ENCODE measurements at places on chromosomes 5 and 9.

GRCh38 chr5:71719063-71719964, at the start of gene CARTPT:
Gene CARTPT, plus strand, starts transcription at chr5:71719275. Its CDS starts 19 bp downstream, at chr5:71719294.
- H3K27me3 ChIP-seq: peaks cover 84% of the 10 kb centered on the region
- H3K4me1 ChIP-seq: no peaks in the 10 kb centered on the region
- H3K36me3 ChIP-seq: no peaks in the 10 kb centered on the region
- H3K27ac ChIP-seq: no peak within 1 kb of the TSS

DNA sequence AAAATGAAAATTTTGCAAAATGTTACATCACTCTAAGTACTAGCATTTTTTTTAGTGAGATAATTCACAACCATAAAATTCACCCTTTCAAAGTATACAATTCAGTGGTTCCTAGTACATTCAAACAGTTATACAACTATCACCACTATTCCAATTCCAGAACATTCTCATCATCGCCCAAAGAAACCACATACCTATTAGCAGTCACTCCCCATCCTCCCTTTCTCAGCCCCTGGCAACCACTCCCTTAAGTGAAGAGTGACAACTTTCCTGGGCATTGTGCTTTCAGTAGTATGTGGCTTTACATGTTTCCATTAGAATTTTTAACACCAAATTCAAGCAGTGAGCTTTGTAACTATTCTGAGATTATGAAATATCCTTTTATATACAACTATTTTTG, 81.4 kb downstream of the RASEF start:
- no peaks in the 10 kb centered on the region for H3K36me3 ChIP-seq
- no peaks in the 10 kb centered on the region for H3K27me3 ChIP-seq
- DNase-seq: no peak
- H3K4me1 ChIP-seq: peaks cover 2% of the 10 kb centered on the region
- H3K4me3 ChIP-seq: no peak overlapping the region
- H3K27ac ChIP-seq: no peak overlapping the region

DNA sequence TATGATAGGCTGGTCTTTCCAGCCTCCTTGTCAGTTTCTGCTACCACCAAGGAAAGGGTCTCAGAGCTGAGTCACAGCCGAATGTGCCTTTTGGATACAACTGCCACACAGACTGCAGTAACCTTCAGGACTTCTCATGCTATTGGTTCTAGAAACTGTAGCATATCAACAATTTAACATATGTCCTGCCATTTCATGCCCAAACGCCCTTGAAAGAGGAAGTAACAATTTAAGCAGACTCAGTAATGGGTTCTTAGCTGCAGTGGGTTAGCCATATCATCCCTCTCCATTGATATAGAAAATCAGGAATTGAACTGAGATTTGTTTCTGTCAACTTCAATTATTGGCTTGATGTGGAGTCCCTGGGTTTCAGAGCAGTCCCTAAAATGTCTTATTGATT, 4.1 kb upstream of the CLK4 start:
- DNase-seq: no peak
- H3K4me3 ChIP-seq: no peak overlapping the region
- peaks cover 18% of the 10 kb centered on the region for H3K27me3 ChIP-seq
- no peak overlapping the region for H3K27ac ChIP-seq
- H3K36me3 ChIP-seq: peaks cover 2% of the 10 kb centered on the region

DNA sequence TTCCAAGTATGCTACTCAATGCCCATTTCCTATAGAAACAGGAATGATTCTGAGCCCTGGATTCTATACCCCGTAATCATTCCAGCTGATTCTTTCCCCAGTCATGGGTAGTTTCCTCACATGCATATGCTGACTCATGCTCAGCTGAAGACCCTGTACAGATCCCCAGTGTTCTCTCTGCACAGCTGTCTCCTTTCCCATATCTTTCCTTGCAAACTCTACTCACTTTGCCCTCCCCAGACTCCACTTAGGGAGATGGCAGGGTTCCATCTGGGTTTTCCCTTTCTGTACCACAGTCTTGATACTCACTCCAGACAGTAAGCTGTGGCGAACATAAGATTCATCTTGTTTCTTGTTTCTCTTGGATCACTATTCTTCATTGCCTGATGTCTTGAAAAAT, 357.6 kb downstream of the RAB3C start:
- no peak overlapping the region for H3K4me3 ChIP-seq
- no peak overlapping the region for H3K27ac ChIP-seq
- H3K4me1 ChIP-seq: no peaks in the 10 kb centered on the region
- H3K36me3 ChIP-seq: no peaks in the 10 kb centered on the region

- H3K27me3 ChIP-seq: no peaks in the 10 kb centered on the region
- no peaks in the 10 kb centered on the region for H3K36me3 ChIP-seq
- no peak for DNase-seq
- H3K4me1 ChIP-seq: no peaks in the 10 kb centered on the region
- H3K27ac ChIP-seq: no peak overlapping the region
- H3K4me3 ChIP-seq: no peak overlapping the region
Observed at GRCh38 chr5:41250351-41250987, 37.1 kb upstream of the C6 start.
